Lower lobe of right lung (tissue), 2 donors: ENCODE measurements at places on chromosomes 6 and 20. TPM values are rescaled to one million over a fixed set of nuclear protein-coding genes. Genes with fewer than 3 reads are reported as not detected.

- H3K4me3 ChIP-seq = peak overlapping the region; percentile 66
- H3K27me3 ChIP-seq = no peaks in the 10 kb centered on the region
- H3K4me1 ChIP-seq = peaks cover 33% of the 10 kb centered on the region
- H3K27ac ChIP-seq = peak overlapping the region; percentile 79
Observed at GRCh38 chr20:35616465-35617396, 1.1 kb downstream of the SPAG4 start.

The SULF2 gene
- 34.6 TPM for total RNA-seq

The RAET1L gene
- total RNA-seq = not detected

The MYBL2 gene
- total RNA-seq = 1.7 TPM

DNA sequence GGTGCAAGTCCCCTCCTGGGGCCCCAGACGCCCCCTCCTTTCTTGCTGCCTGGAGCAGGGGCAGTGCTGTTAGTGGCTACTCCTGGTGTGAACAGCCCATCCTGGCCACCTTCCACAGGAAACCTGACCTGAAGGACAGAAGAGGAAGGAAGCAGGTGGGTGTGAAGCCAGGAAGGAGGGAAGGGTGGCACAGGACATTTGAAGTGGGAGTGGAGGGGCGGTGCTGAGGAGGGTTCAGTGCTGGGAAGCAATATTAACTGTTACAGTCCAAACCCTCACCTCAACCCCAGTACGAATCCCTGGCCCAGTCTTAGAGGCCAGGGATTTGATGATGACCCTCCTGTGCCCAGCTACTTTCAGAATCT is 766 bp downstream of the PRICKLE4 start:
- no peaks in the 10 kb centered on the region for H3K27me3 ChIP-seq
- H3K4me1 ChIP-seq = peaks cover 69% of the 10 kb centered on the region
- DNase-seq = peak; percentile 72
- peak overlapping the region; percentile 78 for H3K27ac ChIP-seq

DNA sequence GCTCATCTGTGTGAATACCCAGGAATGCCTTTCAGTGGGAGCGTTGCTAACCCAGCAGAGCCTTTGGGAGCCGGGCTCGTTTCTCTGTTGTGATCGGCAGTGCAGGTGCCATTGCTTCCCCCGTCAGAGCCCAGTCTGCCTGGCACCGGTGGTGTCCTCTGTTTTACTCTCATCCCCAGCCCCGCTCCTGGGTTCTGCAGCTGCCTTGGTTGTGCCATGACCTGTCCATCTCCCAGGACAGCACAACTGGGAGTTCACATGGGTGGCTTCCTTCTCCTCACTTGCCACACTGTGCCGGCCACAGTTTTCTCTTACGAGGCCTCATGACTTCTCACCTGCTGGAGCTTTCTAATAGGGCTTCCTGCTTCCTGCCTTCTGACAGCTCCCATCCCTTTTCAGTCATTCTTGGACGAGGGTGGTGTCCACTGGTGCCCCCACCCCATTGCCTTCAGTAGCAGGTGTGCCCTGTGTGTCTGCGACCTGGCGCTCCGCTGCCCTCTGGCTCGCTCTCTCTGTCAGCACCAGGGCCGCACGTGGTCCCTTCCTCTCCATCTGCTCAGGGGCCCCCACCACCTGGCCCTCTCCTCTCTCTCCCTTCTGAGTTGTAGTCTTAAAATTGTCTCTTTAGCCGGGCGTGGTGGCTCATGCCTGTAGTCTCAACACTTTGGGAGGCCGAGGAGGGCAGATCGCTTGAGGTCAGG is 110.9 kb downstream of the RPP40 start:
- no peaks in the 10 kb centered on the region for H3K27me3 ChIP-seq
- H3K4me3 ChIP-seq = no peak overlapping the region
- H3K4me1 ChIP-seq = no peaks in the 10 kb centered on the region
- DNase-seq = no peak
- H3K36me3 ChIP-seq = peaks cover 50% of the 10 kb centered on the region
- H3K27ac ChIP-seq = no peak overlapping the region

GRCh38 chr20:64166721-64167615 is 2.7 kb downstream of the MYT1 start:
- DNase-seq = peak; percentile 18
- H3K4me3 ChIP-seq = no peak overlapping the region
- no peaks in the 10 kb centered on the region for H3K4me1 ChIP-seq
- peaks cover 50% of the 10 kb centered on the region for H3K27me3 ChIP-seq
- H3K36me3 ChIP-seq = no peaks in the 10 kb centered on the region
- no peak overlapping the region for H3K27ac ChIP-seq

DNA sequence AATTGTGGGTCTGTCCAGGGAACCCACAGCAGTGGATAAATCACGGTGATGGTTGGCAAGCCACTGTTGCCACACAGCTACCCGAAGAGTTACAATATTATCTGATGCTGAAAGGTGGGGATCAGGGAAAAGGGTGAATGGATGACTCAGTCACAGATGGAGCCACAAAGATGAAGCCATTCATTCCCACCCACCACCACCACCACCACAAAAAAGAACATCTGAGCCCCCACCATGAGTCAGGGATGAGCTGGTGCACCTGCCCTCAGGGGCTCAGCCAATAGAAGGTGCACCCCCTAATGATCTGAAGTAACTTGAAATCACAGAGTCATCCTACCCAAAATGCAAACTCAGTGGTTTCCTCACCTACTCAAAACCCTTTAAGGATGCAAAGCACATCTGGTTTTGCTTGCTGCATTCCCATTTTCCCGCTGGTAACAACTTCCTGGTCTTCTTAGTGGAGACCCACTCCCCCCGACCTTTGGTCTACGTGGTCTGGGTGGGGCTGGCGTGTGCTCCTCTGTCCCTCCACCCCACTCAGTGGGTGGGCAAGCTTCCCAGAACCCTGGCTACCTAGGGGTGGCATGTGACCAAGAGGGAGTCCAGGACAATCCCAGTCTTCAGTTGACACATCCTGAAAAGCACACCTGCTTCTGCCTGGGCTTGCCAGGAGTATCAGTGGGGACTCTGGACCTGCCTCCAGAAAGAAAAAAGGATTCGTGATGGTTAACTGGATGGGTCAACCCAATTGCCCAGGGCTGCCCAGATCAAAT is 125.5 kb downstream of the ANKRD60 start:
- no peaks in the 10 kb centered on the region for H3K27me3 ChIP-seq
- no peaks in the 10 kb centered on the region for H3K4me1 ChIP-seq
- DNase-seq = no peak
- no peaks in the 10 kb centered on the region for H3K36me3 ChIP-seq
- H3K27ac ChIP-seq = no peak overlapping the region

The FAM83C gene
- not detected for total RNA-seq

DNA sequence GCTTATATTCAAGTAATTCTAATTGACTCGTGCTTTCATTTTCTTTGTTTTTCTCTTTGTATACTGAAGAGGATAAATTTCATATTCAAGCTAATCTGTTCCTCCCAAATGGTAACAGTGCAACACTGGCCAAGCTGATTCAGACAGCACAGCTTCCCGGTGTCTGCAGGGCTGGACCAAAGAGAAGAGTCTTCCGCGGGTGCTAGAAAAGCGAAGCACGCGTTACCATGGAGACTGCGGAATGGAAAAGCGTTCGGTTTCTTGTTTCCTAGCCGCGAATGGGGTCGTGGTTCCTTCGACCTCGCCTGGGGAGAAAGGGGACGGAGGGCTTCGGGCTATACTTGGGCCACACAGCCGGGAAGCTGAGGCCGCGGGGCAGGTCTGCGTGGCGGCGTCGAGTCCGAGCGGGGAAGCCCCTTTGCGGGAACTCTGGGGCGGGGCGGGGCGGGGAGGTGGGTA is 6.2 kb upstream of the ZNF311 start:
- peak overlapping the region; percentile 48 for H3K4me3 ChIP-seq
- no peak overlapping the region for H3K27ac ChIP-seq
- H3K27me3 ChIP-seq = peaks cover 38% of the 10 kb centered on the region
- no peaks in the 10 kb centered on the region for H3K36me3 ChIP-seq

The MLN gene
- not detected for total RNA-seq

The NRN1 gene
- 15.0 TPM for total RNA-seq

DNA sequence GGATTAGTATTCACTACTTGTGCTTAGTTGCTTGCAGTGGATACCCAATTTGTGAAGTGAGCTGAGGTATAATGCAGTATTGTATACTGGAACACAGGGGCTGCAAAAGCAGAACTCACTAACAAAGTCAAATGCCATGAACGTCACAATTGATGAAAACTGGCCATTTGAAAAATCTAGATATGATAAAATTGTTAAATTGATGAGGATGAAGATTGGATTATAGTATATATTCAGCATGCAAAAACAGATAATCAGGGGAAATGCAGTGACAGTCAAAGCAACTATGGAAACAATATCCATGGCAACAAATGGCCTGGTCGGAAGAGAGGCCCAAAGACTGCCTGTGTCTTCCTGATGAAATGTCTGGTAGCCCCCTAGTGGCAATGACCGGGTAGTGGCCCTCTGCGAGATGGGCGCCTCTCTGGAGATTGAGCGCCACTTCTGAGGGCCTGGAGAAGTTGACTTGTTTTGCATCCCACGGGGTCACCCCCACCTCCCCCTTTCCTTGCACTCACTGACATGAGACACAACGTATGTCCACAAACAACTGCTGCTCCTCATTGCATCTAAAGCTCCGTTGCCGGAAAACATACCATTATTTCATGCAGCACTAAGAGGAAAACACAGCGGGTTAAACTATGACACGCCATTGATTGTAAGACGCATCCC is 43.6 kb downstream of the C6orf15 start:
- peak; percentile 83 for DNase-seq
- H3K36me3 ChIP-seq = no peaks in the 10 kb centered on the region
- no peak overlapping the region for H3K27ac ChIP-seq
- no peaks in the 10 kb centered on the region for H3K27me3 ChIP-seq
- no peak overlapping the region for H3K4me3 ChIP-seq
- peaks cover 9% of the 10 kb centered on the region for H3K4me1 ChIP-seq

The IL17F gene
- total RNA-seq = not detected

DNA sequence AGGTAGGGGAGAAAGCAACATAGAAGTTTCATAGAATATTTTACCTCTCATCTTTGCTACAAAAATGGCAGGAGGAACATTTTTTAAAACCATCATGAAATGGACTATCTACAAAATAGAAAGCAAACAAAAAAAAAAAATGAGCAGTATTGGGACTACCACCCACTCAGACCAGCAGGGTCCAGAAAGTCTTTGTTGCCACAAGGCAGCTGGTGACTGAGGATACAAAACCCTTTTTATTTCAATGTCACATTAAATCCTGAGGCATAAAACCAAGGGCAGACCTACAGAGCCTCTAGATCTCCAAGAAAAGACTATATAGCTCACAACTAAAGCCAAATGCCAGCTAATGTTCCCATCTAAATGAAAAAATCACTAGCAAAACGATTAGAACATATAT is 282.2 kb downstream of the PTPRK start:
- no peak overlapping the region for H3K4me3 ChIP-seq
- no peak for DNase-seq
- H3K4me1 ChIP-seq = peaks cover 9% of the 10 kb centered on the region
- H3K36me3 ChIP-seq = no peaks in the 10 kb centered on the region
- no peak overlapping the region for H3K27ac ChIP-seq

DNA sequence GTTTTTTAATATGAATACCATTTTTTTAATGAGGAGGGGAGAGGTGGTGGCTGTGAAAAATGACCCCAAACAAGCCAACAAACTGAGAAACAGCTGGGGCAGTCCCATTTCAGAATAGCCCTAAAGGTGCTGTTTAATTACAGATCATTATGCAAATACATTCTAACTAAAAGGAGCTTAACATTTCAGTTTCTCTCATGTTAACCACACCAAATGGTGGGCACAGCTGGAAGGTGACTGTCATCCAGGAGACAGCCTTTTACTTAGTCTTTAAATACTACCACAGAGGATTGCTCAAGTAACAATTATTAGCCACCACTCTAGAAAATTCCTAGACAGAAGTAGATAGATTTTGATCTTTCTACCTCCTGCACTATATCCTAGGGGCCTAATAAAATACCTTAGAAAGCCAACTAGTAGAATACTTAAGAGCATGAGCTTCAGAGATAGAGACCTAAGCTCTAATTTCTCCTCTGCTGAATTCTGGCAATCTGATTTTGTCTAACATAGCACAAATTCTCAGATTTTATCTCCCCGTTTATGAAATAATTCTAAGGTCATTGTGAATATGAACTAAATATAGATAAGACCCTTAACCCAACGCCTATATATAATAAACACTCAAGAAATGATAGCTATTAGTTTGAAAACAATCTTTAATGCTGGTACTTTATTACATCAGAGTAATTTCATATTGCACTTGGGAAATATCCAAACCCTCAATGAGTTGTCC is 615.1 kb upstream of the NRSN1 start:
- no peak overlapping the region for H3K27ac ChIP-seq
- no peaks in the 10 kb centered on the region for H3K4me1 ChIP-seq
- H3K36me3 ChIP-seq = no peaks in the 10 kb centered on the region

The DLK2 gene
- 0.53 TPM for total RNA-seq

The POPDC3 gene
- total RNA-seq = 0.80 TPM

DNA sequence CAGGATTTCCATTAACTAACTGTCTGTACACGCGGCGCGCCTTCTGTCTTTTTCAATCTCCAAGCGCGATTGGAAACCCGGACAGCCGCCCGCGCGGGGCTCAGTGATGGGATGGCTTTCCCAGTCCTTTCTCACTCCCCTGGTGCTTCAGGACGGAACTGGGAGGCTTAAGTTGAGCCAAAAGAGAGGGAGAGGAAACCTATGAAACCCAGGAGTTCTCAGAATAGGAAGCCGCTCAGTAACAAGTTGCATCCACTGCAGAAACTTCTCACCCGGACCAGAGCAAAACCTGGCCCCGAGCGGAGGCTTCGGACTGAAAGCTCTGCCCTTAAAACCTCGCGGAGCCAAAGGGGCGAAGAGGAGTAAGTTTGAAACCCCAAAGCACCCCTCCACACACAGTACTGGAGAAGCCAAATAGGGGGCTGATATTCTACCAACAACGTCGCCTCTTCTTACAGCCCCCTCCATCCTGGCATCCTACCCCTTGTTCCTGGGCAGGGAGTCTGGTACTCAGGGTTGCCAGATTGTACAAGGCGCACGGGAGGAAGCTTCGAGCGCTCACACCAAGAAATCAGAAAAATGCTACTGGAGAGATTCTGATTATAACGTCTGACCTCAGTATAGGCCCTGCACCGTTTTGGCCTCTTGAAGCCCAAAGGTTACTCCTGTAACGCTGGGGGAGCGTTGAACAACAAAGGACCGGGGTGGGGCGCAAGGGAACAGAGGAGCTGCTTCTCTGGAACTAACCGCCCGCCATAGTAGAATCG is 906 bp upstream of the COL12A1 start:
- H3K4me3 ChIP-seq = peak overlapping the region; percentile 57
- H3K27me3 ChIP-seq = peaks cover 57% of the 10 kb centered on the region
- no peak for DNase-seq
- peak overlapping the region; percentile 69 for H3K27ac ChIP-seq

The DDAH2 gene
- 67.0 TPM for total RNA-seq

The C20orf144 gene
- total RNA-seq = not detected
